C1 segment of cervical spinal cord (tissue), 14 donors: ENCODE measurements at places on chromosomes 16 and 17.
A peak's percentile ranks its signal among the peaks of the same experiment; 100 is the strongest.

GRCh38 chr17:29612404-29613280, 10.1 kb downstream of the CORO6 start:
- no peak for DNase-seq

DNA sequence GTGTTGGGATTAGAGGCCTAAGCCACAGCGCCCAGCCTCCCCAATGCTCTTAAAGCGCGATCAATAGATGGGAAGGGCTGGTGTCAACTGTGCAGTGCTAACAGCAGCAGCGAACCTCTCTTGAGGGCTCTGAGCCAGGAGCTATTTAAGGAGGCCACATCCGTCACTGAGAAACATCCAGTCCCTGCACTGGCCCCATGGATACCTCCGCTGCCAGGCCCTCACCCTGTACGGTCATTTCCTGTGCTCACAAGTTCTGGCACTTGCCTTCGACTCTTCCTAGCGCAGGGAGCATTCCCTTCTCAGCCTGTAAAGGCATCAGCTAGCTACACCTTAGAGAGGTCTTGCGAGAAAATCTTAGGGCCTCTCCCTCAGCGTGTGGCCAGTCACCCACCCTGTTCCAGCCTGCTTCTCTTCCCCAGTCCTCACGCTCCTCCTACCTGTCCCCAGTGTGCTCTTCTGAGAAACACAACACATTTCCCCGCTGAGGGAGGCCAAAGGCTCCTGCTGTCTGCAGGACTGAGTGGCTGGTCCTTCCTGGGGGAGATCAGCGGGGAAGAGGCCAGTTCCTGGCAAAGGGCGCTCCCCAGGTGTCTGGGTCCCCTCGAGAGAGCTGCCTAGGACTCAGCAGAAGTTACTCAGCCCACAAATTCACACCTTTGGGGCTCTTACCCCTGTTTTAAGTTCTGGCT, 28.6 kb downstream of the GTF3C1 start:
- DNase-seq: no peak

- DNase-seq: no peak
These were observed 11.7 kb downstream of the ZFHX3 start for GRCh38 chr16:73036074-73036826.

GRCh38 chr17:74990581-74991105, 3.2 kb downstream of the CDR2L start:
- no peak for DNase-seq

- DNase-seq: peak; percentile 77
These were observed 40.1 kb downstream of the MYO18A start for GRCh38 chr17:29140051-29140621.

DNA sequence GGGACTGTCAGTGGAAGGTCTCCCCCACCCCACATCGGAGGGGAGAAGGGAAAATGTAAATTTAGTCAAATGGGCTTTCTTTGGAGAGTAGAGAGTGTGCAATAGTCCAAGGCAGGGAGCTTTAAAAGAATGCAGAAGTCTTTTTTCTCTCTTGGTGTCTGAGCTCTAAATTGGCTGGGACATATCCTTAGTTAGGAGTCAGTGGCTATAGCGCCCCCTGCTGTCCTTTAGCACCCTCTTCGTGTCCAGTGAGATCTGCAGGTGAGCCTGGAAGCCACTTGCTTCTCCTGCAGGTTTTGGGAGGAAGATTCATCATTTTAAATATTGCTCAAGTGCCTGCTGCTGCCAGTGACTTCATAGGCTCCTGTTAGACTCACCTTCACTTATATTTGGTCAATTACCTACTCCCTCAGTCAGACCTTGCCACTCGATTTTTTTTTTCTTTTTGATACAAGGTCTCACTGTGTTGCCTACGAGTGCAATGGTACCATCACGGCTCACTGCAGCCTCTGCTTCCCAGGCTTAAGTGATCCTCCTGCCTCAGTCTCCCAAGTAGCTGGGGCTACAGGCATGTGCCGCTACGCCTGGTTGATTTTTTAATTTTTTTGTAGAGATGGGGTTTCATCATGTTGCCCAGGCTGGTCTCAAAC, 174.8 kb downstream of the PRKCB start:
- DNase-seq: peak; percentile 16

GRCh38 chr17:80106176-80106575, 4.8 kb downstream of the GAA start:
- no peak for DNase-seq

- no peak for DNase-seq
These were observed 87.3 kb downstream of the ABCA8 start for GRCh38 chr17:68867759-68868516.

DNA sequence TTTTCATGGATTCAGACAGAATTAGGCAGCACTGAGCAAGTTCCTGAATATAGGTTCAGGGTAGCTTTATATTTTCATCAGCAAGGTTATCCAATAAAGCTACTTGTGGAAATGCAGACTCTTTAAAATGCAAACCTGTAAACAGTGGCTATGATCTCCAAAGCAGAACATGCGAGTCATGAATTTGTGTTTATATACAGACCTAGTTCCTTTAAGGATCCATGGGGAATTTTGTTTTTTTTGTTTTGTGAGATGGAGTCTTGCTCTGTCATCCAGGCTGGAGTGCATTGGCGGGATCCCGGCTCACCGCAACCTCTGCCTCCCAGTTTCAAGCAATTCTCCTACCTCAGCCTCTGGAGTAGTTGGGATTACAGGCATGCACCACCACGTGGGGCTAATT, 14.8 kb downstream of the CLEC16A start:
- DNase-seq: no peak

- DNase-seq: no peak
These were observed 117.6 kb downstream of the USP31 start for GRCh38 chr16:23031508-23032098.

DNA sequence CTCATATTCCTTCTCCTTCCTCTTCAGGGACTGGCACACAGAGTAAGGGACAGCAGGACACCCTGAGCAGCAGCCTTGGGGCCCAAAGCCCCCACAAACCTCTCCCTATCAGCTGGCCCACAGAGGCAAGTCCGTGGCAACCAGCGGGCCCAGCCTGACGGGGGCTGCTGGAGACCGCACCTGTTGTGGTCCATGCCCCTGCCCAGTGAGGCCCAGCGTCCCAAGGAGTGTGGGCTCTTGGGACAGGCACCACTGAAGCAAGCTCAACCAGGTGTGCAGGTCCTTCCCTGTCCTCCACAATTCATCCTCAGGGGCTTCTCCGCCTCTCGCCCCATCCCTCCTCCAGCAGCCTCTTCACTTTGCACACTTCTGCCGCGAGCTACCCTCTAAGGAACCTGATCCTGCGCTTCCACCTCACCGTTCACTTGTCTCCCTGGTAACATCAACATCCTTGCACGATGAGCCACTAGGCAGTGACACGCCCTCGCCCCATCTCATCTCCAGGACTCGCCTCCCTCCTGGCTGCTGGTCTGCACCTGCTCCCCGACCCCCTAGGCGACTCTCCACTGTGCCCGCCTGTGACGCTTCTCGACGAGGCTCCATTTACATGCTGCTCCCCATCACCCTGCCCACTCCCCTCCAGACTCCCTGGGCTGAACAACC, 12.7 kb downstream of the MNT start:
- DNase-seq: no peak

- DNase-seq: no peak
These were observed 4.8 kb downstream of the CA5A start for GRCh38 chr16:87931504-87931903.

DNA sequence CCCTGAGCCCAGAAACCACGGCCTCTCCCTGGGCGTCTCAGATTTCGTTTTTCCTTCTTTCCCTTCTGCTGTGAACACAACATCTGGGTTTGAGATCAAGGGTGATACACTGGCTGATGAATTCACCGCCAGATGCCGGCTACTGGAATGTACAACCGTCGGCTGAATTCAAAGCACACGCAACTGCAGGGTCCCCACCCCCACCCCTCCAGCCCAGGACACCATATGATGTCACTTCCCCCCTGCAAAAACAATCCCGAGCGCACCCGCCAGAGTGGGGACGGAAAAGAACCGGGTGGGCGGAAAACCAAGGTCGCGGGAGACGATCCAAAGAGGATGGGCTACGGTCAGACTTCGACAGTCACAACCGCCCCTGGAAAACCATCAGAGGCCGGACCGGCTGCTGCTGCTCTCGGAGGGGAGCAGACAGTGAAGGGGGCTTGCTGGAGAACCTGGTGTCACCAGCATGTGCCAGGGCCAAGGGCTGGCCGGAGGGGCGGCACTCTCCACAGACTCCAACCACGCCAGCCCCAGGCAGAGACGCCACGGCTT, 23.3 kb downstream of the CEP295NL start:
- DNase-seq: no peak

DNA sequence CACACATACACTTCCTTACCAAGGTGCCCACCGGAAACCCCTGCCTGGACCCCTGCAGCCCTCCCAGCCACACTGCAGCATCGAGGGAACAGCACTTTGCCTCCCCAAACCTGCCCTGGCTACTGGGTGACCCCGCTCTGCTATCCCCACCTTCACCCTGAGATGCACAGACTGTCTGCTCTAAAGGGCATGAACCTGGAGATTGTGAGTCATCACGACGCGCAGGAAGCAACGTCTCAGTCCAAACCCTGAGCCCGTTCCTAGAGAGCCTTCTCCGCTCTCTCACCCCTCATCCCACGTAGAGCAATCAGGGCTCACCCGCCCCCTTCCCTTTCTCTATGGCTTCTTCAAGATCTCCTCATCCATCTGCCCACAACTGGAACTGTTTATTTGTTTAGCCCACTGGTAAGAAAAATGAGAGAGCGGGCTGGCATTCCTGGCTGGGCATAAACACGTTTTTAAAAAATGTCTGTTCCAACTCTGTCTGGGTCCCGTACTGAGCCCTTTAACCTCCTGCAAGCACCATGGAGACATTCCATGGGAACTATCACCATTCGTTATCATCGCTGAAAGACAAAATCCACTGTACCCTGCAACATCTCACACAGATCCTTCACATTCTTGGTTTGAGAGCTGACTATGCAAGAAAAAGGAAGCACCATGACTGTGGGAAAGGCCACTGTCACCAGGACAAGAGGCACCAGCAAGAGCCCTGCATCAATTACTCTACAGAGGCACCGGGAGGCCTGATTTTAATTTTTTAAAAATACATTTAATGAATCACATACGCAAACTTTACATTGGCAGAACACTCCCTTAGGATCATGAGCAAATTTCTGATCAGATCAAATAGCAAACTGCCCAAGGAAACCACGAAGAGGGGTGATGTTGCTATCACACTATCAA, 28.2 kb downstream of the ZFHX3 start:
- DNase-seq: no peak

DNA sequence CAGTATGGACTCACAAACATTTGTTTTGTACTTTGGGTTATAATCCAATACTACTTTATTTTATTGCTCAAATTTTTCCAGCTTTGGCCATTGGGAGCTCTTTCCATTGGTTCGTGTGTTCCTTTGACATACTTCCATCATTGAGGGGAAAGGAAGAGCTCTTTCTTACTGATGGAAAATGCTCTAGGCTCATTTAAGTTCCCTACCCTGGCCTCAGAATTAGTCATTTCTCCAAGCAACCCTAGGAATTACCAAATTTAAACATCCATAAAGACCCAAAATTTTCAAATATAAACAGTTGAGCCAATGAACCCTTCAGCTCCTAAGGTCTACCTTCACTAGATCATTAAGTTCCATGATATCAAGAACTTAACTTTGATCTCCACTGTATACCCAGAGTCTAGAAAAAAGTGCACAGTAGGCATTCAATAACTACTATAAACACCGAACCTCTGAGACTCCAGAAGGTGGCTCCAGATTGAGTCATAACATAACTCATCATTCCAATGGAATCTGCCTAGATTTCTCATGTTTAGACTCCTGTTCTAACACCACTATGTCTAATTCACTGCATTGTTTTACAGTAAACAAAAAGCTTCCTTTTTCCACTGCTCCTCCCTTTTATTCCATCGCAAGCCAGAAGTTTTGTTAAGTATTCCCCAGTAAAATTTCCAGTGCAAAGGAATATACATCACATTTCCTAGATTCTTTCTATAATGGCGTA, 39.0 kb downstream of the SMURF2 start:
- no peak for DNase-seq

DNA sequence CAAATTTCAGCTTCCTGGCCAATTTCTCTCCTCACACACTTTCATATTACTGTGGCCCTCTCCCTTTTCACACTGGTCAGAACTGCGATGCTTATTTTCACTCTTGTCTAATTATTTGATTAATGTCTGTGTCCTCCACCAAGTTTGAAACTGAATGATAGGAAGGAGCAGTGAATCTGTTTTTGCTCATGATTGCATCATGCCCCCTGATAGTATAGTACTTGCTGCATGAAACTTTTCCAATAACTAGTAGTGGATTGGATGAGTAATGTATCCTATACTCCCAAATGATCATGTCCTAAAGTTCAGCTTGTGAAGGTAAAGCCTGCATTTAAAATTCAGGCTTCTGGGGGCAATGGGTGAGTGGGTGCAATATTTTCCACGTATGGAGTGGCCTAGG, 121.2 kb downstream of the ASIC2 start:
- DNase-seq: no peak

DNA sequence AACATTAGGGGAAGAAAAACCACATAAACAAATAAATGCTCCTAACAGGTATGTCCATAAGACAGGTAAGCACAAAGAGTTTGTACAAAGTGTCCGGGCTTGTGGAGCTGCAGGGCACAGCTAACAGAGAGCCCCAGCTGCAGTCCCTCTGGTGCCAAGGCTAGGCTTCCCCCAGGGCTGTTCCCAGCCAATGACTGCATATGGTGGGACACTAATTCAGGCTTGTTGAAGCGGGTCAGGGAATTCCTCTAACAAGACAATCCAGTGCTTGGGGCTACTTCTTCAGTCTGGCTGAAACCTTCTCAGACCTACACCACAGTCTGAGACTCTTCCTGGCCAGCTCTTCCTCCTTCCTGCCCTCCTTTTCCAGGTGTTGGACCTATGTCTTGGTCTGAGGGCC, 51.7 kb upstream of the ALDH3A1 start:
- DNase-seq: no peak

- no peak for DNase-seq
These were observed 761.6 kb upstream of the RBFOX1 start for GRCh38 chr16:6571044-6571443.

DNA sequence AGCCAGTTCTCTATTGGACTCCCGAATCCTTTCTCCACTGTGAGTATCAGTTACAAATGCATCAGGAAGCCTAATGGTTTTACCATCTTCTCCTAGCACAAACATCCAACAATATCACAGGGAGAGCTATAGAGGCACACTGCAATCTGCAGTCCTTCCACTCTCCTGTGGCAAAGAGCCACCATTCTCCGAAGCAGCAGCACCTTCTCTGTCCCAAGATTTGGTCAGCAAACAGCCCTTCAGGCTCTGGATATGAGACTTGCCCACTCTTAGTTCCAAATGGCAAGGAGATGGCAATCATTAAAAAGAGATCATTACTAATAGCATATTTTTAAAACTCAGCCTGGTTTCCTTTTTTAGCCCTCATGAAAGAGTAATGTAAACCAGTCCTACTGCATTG, 223.4 kb downstream of the HS3ST3A1 start:
- DNase-seq: no peak

- no peak for DNase-seq
These were observed 36.0 kb upstream of the PVALEF start for GRCh38 chr17:81129289-81129688.
